NAMALWA (cell line): ENCODE measurements at places on chromosomes 11 and 22.

DNA sequence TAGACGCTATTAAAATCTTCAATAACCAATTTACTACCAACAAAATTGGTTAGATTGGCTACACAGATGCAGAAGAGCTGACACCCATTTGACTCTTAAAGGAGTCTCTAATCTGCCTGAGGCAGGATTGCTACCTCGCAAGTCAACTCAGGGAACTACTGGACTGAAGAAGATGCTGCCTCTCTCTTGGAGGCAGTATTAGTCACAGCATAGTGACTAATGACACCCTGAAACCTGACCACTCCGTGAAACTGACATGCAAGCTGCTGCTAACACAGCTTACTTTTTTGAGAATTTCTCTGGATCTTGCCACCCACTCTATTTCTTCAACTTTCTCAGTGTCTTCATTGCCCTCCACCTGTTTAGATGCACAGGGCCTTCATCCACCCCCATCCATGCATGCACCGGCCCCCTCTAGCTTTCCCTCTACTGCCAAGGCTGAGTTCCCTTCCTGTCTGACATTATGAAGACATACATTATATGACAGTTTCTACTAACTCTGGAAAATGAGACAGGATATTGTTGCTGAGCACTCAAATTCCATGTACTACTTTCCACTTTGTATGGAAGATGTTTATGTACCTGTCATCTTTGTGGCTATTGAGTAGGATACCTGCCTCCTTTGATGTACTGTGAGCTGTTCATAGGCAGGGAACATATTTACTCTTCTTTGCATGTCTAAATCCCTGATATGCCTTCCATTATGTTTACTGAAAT lies 183.2 kb downstream of the MSANTD4 start:
- no peak for DNase-seq

DNA sequence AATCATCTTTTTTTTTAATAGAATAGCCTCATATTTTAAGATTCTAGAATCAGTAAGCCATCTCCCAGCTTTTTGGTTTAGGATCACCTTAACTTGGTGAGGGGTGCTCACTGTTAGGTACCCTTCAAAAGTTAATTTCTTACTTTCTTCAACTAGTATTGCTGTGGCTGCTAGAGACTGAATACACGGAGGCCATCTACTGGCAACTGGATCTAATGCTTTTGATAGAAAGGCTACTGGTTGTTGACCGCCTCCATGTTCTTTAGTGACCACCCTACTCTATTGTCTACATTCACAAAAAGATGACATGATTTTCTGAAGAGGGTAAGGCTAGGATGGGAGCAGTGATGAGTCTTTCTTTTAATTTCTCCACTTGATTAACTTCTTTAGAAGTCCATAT lies 16.7 kb upstream of the ALDH3B2 start:
- DNase-seq: peak; percentile 37

GRCh38 chr22:47600281-47600680 lies 837.8 kb downstream of the TBC1D22A start:
- no peak for DNase-seq

GRCh38 chr11:34606326-34607120 lies 14.4 kb upstream of the EHF start:
- DNase-seq: no peak

- DNase-seq: no peak
Measured at GRCh38 chr11:74641905-74642304, 49.5 kb downstream of the POLD3 start.

DNA sequence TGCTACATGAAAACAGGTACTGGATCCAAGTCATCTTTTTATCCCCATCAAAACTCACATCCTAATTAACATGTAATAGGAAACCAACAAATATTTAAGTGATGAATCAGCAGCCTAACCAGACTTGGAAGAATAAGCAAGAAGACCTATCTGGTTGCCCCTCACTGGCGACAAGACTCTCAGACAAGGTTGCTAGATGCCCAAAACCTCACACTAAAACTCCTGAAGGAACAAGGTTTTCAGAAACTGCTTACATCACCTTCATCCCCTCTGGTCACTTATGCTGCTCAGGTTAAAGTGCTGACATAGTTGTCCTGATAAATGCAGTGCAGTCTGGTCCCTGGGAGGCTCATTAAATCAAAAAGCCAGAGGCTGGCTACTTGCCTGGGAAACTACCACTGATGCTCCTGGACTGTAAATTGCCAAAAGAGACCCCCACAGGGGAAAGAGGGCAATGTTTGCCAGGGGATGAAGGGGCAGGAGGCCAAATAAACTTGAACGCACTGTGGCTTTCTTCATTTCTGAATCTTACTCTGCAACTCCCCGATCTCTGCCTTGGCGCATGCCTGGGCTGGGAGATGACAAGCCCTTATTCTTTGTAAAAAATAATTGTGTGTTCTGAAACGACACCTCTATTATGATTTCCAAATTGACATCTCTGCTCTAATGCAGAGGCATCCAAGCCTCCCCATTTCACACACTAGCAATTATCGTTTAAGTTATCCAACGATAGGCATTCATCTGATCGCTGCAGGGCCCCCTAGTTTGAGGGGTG lies 72.7 kb downstream of the AMBRA1 start:
- DNase-seq: no peak

- no peak for DNase-seq
Measured at GRCh38 chr11:102473543-102473942, 21.0 kb upstream of the TMEM123 start.

GRCh38 chr11:2913019-2913431 lies 16.2 kb downstream of the PHLDA2 start:
- no peak for DNase-seq

DNA sequence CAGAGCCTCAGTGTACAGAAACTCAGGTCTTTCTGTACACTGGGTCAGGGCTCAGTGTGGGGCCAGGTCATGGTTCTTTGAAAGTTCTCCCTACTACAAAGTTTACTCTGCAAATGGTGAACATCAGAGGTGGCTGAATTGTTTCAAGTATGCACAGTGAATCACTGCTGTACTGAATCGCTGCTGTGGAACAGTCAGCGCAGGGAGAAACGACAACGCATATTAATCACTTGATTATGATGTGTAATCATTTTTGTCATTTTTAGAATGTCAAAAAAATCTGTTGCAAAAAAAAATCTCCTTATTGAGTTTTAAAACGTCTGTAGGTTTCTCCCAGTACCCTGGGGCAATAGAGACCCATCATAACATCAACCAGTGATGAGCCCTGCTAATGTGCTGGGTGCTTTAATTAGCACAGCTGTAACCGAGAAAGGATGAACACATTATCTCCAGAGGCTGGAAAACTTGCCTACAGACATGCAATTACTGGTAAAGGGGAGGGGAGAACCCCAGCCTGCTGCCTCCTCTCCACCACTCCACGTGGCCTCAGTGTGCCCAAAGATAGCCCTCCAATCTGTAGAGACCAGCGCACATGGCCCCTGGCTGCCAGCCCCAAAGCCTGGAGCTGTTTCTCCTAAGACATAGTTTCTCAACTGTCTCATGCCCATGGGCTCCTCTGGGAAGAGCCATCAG lies 12.8 kb downstream of the ARRB1 start:
- DNase-seq: no peak

DNA sequence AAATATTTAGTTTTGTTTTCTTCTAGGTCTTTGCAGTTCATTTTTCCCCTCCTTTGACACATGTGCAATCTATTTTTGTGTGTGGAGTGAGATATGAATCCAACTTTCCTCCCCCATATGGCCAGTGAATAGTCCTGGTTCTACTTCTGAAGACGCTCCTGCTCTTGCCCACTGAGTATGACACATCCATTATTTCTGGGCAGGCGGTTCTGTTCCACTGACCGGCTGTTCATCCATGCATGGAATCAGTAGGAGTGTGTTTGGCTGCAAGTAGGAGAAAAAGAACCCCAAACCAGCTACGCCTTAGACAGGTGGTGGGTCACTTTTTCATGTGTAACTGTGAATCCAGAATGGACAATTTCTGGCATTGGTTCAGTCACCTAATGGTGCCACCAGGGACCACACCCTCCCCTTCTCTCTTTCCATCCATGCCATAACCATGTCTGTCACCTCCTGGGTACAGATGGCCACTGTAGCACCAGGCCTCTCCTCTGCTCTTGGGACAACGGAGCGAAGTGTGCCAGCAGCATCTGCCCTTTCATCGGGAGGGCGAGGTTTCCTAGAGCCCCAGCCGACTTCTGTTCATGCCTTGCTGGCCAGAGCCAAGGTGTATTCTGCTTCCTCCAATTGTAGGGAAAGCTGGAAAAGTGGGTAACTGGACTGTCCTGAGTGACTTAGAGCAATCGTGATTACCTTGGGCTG lies 67.4 kb upstream of the SLC22A12 start:
- DNase-seq: no peak

GRCh38 chr22:36900225-36900624 lies 13.2 kb upstream of the CSF2RB start:
- DNase-seq: no peak
